PC-9 (cell line): ENCODE measurements at places on chromosomes 5 and 9.

DNA sequence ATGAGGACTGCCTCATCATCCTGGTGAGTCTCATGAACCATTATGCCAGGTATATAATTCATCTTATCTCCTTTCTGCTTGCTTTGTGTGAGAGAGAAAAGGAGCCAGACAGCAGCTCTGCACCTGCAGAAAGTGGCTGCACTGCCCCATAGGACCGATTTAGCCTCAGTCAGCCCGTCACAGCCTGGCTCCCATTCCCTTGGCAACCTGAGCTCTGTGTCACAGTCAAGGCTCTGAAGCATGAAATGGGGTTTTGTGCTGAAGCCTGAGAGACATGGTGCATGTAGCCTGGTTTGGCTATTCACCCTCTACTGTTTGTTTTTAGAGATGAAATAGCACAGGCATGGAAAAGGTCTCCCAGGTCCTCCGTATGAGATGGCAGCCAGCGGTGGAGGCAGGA is 198.3 kb downstream of the KCTD16 start:
- no peak for DNase-seq

DNA sequence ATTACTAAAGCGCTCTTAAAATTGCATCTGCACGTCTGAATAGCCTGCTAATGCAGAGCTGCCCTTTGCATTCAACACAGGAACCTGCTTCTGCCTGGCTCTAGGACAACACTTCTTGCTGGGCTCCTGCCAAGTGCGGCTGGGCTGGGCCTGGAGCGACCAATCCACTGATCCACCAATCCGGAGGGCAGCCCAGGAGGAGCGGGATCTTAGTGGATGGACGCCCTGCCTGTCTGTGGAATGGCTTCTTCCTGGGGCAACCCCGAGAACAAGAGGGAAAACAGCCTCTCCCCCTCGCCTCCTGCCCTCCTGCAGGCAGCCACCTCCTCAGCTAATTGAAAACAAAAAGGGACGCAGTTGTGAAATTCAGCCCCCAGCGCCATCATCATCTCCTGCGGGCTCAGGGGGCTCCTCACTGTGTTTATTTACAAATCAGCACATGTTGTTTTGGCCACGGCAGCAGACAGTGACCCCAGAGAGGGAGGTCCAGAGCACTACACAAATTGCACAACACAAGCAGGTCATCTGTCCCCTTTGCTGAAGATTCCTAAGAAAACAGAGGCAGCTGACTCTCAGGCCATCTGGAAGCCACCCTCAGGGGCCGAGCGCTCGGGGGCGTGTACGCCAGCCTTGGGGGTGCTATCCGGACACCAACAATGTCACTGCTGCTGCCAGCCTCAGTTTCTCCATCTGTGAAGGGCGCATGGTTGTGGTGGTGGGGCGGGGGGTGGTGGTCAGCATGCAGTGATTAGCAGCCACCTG is 57.3 kb downstream of the GADD45G start:
- peak; percentile 46 for DNase-seq

DNA sequence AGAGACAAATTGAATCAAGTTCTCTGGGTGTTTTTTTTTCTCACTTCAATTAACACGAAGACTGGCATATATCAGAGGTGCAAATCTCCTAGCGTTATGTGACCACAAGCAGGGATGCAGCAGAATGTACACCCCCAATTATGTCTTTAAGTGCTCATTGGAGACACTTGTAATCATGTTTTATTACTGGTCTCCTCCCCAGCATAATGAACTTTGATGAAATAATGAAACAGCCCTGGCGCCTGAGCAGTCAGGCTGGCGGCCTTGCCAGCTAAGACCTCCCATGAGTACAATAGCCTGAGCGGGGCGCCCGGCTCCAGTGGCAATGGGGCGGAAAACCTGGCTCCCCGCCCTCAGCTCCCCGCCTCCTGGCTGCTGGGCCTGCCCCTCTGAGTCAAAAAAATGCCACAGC is 209.4 kb upstream of the MSX2 start:
- no peak for DNase-seq

DNA sequence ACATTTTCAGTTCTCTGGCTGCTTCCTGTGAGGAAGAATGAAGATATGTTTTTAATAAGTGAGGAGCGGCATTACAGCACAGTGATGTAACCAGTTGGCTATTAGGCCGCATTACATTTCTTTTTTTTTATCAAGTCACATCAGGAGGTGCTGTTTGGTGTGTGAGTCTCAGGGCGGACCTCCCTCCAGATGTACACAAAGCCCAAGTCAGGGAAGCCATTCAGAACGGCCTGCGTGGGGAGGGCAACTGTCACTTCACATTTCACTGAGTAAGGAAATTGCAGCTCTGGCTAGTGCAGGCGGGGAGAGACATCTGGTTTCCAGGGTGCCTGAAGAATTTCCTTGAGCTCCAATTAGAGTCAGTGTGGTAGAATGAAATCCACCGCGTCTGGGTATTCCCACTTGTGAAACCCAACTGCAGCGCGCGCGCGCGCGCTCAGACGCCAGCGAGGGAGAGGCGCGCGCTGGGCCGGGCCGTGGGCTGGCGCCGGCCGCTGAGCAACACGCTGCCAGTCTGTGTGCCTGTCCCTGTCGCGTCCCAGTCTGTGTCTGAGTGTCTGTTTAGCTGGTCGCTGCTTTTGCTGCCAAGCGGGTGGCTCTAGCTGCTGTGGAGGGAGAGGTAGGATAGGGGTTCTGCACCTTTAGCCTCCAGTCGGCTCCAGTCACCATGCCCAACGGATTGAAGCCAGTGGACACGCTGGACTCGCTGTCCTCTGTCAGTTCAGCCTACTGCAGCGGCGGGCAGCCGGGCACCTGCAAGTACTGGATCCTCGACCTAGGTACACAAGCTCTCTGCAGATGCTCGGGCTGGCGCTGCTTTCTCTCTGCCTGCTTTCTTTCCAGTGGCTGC is 140.8 kb upstream of the OTULINL start:
- DNase-seq = no peak

DNA sequence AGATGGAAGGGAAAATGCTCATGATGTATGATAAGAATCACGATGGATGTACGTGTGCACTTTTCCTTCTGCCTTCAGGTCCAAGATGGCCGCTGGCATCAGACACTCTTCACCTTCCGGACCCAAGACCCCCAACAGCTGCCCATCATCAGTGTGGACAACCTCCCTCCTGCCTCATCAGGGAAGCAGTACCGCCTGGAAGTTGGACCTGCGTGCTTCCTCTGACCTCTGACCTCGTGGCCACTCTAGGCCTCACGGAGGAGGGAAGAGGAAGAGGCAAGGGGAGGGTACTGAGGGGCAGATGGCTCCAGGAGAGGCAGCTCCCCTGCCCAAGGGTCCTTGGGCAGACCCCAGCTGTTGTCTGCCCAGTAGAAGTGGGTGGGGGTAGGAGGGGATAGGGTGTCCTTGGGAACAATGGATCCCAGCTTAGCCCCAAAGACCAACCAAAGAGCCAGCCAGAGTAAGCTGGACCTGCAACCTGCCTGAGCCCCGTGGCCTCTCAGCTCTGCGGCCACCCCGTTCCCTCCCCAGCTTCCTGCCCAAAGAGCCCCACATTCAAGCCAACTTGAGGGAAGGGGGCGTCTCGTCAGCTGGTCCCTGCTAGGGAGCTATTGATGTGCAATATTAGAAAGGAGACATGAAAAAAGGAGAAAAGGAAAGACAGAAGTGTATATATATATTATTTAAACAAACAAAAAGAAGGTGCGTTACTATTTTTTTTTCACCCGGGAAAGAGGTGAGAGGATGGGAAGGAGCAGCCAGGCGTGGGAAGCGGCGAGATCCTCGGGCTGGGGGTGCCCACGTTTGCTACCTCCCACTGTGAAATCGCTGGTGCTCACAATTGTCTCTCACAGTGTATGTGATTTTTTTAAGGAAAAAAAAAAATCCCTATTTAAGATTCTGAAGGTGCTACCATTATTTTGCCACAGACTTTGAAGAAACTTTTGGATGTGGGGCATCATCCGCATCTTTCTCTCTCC is 12.1 kb upstream of the ORM1 start:
- DNase-seq = no peak
